Activated naive CD4-positive, alpha-beta T cell treated with Interleukin-2 at 50 U/mL for 16 hours (primary cell): ENCODE measurements at places on chromosomes 2 and 18.
A peak's percentile ranks its signal among the peaks of the same experiment; 100 is the strongest.

DNA sequence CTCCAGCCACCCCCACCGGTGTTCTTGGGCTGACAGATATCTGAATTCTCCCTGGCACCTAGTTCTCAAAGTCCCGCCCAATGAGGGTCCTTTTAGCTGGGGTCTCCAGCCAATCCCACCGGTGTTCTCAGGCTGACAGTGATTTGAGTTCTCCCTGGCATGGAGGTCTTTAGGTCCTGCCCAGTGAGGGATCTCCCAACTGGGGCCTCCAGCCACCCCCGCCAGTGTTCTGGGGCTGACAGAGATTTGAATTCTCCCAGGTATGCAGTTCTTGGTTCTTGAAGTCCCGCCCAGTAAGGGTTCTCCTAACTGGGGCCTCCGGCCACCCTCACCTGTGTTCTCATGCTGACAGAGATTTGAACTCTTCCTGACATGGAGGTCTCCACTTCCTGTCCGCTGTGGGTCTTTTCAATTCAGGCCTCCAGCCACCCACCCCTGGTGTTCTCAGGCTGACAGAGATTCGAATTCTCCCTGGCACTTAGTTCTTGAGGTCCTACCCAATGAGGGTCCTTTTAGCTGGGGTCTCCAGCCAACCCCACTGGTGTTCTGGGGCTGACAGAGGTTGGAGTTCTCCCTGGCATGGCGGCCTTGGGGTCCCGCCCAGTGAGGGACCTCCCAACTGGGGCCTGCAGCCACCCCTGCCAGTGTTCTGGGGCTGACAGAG, 154.6 kb downstream of the ANKRD36 start:
- DNase-seq = no peak

DNA sequence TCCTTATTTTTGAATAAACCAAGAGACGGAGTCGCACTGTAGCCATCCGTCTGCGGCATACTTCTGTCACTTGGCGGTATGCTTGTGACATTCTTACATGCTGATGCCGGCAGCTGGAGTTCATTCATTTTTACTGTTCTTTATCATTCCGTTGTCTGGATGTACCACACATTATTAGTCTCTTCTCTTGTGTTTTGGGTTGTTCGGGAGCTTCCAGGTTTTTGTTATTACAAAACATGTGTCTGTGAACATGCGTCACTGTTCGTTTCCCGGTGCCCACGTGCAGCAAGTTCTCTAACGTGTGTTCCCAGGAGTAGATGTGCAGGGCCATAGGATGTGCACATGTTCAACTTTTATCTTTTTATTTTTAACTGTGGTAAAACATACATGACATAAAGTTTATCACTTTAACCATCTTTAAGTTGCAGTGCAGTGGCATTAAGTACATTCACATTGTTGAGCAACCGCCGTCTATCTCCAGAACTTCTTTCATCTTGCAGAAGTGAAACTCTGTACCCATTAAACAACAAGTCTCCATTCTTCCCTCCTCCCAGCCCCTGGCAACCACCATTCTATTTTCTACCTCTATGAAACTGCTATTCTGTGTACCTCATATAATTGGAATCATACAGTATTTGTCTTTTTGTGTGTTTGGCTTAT, 40.1 kb downstream of the MTCL1 start:
- DNase-seq = no peak

DNA sequence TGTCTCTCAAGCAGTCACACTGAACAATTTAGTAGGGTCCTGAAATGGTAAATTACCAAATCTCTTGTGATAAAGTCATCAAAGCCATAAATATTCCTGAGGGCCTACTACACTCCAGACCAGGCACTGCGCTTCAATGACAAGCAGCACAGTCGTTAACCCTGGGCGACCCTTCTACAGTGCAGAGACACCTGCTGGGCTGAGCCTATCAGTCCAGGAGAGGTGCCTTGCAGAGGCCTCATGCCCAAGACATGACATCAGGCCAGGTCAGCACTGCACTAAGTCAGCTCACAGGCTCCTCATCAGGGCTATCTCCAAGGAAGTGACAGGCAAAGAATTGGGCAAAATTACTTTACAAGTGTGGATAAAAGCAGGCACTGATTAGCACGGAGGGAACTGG, 166.4 kb upstream of the EPB41L3 start:
- no peak for DNase-seq

GRCh38 chr2:15782009-15782751, 158.2 kb upstream of the MYCN start:
- no peak for DNase-seq

GRCh38 chr2:236887531-236887930, 198.2 kb upstream of the COPS8 start:
- DNase-seq = no peak

DNA sequence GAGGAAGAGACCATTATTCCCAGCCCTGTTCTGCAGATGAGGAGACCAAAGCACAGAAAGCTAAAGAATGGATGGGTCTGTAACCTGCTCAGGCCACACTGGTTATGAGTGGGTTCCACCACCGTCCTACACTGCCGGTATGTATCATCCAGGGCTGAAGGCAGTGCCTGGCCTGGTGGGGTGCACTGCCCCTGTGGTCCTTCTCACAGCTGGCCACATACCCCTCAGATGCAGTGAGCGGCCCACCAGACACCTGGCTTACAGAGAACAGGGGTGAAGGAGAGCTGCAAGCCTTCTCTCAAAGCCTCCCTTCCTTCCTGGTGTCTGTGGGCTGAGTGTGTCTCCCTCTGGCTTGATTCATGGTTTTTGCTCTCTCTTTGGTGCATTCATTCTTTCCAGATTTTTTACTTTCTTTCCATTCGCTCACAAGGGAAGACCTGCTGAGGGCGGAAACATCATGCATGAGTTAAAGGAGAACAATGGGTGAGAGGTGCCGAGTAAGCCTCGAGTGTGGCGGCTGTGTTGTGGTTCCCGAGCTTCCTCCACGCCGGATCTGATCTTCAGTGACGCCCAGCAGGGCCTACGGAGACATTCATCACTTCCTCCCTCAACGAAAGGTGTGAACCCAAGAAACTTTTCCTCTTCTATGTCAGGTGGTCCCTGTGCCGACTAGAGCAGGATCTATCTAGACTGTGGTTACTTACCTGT, 62.1 kb upstream of the REL start:
- peak; percentile 83 for DNase-seq

- DNase-seq = no peak
These were observed 320.8 kb downstream of the AFF3 start for GRCh38 chr2:99821572-99821971.
